ENCODE measurements at places on chromosomes 2 and 18.

GRCh38 chr2:61887717-61888266, 664 bp downstream of the CCT4 start:
- DNase-seq, result peak; percentile 19

DNA sequence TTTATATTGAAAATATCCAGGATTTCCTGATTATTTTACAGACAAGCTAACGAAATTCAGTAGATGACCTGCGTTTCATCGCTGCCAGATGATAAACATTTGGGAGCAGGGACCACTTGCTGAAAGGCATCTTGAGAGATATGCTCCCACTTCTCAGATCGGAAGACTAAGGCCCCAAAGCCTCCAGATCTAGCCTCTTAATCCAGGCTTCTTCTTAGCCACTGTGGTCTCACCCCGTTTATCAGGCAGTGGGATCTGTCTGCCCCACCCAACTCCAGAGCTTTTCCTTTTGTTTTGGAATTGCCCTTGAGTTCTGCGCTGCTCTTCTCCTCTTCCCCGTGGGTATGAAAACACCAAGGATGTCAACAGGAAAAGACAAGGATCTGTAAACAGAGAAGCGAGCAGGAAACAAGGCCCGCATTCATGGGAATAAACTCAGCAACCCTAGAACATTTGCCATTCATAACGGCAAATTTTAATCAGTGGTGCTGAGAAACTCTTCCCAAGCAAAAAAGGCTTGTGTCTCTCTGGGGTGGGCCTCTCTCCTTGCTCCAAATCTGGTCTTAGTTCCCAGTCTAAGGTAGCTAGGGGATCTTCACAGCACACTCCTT, 21.4 kb downstream of the MYL12B start:
- DNase-seq, result no peak

- DNase-seq, result no peak
Measured at GRCh38 chr2:41928526-41928925, 119.3 kb upstream of the PKDCC start.

GRCh38 chr18:4789506-4789905, 334.4 kb upstream of the DLGAP1 start:
- DNase-seq, result no peak

DNA sequence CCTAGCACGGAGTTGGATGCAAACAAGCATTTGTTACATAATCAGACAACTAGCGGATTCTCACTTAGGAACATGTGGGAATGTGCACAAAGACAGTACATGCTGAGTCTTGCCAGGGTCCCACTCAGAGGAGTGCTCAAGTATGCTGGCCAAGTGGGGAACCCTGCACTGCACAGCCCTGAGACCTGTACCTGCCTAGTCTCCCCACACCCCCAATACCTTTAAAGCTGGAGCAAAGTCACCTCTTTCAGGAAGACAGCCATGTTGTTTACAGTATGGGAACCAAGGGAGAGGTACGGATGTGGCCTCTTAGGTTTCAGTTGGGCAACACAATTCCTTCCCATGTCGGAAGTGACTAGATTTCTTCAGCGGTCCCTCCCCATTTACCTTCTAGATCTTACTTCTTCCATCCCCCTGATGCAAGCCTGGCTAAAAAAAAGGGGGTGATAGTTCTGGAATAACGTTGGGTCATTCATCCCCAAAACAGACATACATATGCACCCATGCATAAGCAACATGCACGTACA, 10.7 kb downstream of the CXCR1 start:
- no peak for DNase-seq

DNA sequence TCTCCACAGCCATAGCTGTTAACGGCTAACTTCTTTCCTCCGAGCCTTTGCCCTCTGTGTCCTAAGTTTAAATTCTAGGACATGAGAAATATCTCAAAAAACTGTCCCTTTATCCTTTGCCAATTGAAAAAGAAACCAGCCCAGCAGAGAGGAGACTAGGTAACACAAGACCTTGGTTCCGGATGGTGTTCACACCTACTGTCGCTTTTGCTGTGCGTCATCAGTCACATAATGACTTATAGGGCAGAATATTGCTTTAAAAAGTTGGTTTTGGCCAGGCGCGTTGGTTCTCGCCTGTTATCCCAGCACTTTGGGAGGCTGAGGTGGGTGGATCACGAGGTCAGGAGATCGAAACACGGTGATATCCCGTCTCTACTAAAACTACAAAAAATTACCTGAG, 66.2 kb downstream of the SP3 start:
- DNase-seq, result no peak

DNA sequence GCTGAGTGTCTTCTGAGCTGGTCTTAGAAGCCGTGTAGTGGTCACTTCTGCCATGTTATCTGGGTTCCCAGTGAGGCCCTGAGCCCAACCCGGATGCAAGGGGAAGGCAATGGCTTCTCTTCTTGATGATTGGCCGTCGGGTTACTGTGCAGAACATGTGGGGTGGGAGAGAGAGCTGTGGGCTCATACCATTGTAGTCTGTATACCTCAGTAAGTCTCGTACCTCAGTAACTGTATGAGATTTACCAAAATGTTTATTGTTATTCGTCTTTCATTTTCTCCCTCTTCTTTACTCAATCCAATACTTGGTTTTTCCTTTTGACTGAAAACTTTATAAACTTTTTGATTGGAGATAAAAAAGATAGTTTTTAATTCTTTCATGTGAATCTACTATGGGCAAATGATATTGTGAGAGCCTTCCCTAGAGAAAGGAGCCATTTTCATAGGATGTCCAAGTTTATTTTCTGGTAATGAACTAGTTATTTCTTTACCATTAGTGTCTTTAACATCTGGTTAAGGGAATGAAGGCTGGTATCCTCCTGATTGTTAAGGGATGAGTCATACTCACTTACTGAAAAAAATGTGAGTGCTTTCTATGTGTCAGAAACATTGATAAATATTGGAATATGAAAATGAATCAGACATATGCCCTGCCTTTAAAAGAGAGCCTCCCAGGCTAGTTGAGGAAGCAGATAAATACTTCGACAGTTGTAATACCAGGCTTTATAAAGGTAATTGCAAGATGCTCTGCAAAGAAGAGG, 129.9 kb downstream of the PRPF40A start:
- no peak for DNase-seq

GRCh38 chr18:56298935-56299334, 339.5 kb downstream of the TXNL1 start:
- no peak for DNase-seq

- no peak for DNase-seq
Measured at GRCh38 chr2:135546436-135546835, 15.2 kb downstream of the R3HDM1 start.

GRCh38 chr18:74876630-74877243, 279.1 kb downstream of the ZNF407 start:
- no peak for DNase-seq

GRCh38 chr2:28612131-28612812, 116.4 kb downstream of the PLB1 start:
- no peak for DNase-seq

Data from activated naive CD4-positive, alpha-beta T cell treated with anti-CD3 and anti-CD28 coated beads, Interleukin-2, amount 50 U/mL, for 16 hours (primary cell).